Thymus (tissue), 14 donors: ENCODE measurements at places on chromosomes 16 and 17. TPM values are rescaled to one million over a fixed set of nuclear protein-coding genes. Genes with fewer than 3 reads are reported as not detected.

- no peak overlapping the region for H3K4me3 ChIP-seq
- no peak overlapping the region for H3K27ac ChIP-seq
- peaks cover 8% of the 10 kb centered on the region for H3K36me3 ChIP-seq
- no peaks in the 10 kb centered on the region for H3K4me1 ChIP-seq
Measured at GRCh38 chr16:84124257-84125073, 7.7 kb upstream of the MBTPS1 start.

DNA sequence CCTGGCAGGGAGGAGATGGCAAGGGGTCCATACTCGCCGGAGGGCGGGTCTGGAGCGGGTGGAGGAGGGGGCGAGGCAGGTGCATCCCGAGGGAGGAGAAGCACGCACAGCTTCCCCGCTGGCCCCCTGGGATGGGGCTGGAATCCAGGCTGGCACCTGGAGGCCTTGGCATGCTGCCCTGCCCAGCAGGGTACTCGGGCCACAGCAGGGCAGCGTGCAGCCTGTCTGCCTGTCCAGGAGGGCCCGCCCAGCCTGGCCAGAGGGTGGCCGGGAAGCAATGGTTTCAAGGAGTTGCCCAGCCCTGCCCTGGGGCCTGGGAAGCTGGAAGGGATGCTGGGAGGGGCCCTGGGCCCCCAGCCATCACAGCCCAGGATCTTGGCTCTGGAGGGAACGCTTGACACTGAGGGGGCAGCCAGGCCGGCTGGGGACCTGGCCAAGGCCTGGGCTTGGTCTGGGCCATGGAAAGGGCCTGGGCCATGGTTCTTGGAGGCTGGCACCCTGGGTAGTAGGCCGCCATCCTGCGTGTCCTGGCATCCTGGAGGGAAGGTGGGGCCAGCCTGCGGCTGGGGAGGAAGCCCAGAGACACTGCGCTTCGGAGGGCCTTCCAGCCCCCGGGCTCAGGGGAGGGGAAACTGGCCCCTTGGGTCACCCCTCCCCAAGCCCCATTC, 1.1 kb downstream of the GLIS2 start:
- peaks cover 80% of the 10 kb centered on the region for H3K27me3 ChIP-seq
- no peaks in the 10 kb centered on the region for H3K36me3 ChIP-seq
- H3K4me1 ChIP-seq, result peaks cover 4% of the 10 kb centered on the region
- no peak for DNase-seq
- H3K27ac ChIP-seq, result no peak overlapping the region

DNA sequence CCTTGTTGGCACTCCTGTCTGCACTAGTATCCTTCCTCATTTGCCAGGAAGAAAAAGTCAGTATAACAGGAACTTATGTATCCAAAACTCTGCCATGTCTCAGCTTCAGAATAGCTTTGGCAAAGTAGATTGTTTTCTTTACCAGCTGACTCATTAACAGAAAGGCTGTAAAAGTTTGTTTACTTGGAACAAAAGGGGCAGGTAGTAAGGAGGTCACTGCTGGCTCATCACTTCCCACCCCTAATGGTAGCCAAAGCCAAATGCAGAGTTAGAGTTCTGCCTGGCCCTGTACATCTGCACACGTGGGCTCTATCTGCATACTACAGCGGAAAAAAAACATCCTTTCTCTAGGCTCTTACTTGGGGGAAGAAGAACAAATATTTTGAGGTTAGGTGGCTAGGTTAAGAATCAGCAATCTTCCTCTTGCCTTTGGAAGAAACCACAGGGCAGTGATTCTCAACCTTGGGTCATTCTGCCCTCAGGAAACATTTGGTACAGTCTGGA, 90.9 kb upstream of the BCAR1 start:
- no peak overlapping the region for H3K4me3 ChIP-seq
- H3K27ac ChIP-seq, result no peak overlapping the region
- no peak for DNase-seq

DNA sequence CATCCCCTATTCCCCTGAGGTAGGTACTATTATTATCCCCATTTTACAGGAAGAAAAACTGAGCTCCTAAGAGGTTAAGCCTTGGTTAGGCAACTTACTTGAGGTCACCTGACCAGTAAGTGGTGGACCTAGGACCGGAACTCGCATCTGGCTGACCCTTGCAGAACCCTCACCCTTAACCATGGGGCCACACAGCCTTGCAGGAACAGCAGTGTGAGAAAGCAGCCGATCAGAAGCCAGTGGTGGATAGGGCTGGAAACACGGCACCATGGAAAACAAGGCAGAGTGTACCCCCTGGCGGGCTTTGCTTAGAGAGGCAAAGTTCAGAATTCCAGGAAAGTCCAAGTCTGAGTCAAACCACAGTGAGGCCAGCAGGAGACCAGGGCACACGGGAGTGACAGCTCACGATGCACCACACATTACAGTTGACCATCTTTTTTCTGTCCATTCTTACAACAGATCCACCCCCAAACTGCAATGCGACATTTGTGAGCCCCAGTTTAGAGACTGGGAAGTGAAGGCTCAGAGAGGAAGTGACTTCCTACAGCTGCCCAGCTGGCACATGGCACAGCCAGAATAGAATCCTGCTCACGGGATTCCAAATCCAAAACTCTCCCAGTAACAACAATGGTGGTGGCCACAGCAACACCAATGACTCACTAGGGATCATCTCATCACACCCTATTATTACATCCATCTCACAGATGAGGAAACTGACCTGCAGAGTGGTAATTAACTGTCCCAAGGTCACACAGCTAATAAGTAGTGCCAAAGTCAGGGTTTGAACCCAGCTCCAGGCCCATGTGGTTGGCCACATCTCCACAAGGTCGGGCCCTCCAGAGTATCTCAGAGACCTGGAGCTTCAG, 20.3 kb downstream of the KIFC3 start:
- no peak overlapping the region for H3K4me3 ChIP-seq
- H3K36me3 ChIP-seq, result no peaks in the 10 kb centered on the region
- no peak for DNase-seq

DNA sequence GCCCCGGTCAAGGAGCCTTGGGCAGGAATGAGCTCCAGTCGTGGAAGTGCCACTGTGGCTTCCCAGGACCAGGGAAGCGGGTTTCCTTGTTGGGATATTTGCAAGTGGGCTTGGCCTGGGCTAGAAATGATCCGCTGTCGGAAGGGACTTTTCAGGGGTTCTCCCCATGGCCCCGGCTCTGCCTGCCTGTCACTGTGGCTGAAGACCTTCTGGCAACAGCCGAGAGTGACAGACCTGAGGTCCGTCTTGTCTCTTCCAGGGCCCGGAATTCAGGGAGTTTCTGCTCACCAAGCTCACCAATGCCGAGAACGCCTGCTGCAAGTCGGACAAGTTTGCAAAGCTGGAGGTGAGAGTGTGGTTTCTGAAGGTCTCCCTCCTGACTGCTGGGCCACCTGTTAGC, 57.7 kb downstream of the OR1D5 start:
- no peak overlapping the region for H3K4me3 ChIP-seq
- H3K27ac ChIP-seq, result no peak overlapping the region
- no peak for DNase-seq
- H3K27me3 ChIP-seq, result no peaks in the 10 kb centered on the region
- H3K4me1 ChIP-seq, result peaks cover 34% of the 10 kb centered on the region
- no peaks in the 10 kb centered on the region for H3K36me3 ChIP-seq

- H3K4me1 ChIP-seq, result no peaks in the 10 kb centered on the region
- no peak overlapping the region for H3K27ac ChIP-seq
- H3K27me3 ChIP-seq, result peaks cover 99% of the 10 kb centered on the region
- H3K36me3 ChIP-seq, result no peaks in the 10 kb centered on the region
- no peak overlapping the region for H3K4me3 ChIP-seq
Measured at GRCh38 chr16:86515413-86515776, 5.1 kb downstream of the FOXF1 start.

GRCh38 chr16:54817940-54818574, 112.6 kb upstream of the IRX5 start:
- no peaks in the 10 kb centered on the region for H3K4me1 ChIP-seq
- no peaks in the 10 kb centered on the region for H3K27me3 ChIP-seq
- no peak overlapping the region for H3K4me3 ChIP-seq
- DNase-seq, result no peak
- H3K27ac ChIP-seq, result no peak overlapping the region

DNA sequence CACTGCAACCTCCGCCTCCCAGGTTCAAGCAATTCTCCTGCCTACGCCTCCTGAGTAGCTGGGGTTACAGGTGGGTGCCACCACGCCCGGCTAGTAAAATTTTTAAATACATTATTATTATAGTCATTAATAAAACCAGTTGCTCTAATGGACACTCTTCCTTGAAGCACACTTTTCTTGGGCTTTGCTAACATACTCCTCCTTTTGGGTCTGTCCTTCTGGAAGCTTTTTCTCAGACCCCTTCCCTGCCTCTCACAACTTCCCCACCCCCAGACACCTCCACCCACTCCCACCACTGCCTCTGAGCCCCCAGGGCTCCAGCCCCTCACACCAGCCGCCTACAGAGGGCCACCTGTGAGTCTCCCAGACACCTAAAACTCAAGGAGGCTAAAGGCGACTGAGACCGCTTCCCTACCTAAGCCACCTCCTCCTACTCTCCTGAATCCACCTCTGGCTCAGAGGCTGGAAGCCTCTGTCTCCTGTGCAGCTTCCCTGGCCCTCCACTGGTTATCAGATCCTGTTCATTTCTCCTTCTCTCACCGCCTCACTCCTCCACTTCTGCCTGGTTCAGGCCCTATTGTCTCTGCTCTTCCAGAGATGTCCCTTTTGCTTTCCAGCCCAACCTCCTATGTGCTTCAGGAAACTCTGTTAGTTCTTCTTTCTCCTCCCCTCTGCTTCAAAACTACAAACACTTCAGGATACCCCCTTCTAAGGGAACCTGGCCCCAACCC, 2.1 kb upstream of the CUEDC1 start:
- peaks cover 37% of the 10 kb centered on the region for H3K4me1 ChIP-seq
- H3K36me3 ChIP-seq, result no peaks in the 10 kb centered on the region
- H3K27ac ChIP-seq, result no peak overlapping the region
- DNase-seq, result no peak
- H3K4me3 ChIP-seq, result no peak overlapping the region
- H3K27me3 ChIP-seq, result peaks cover 70% of the 10 kb centered on the region

- peak overlapping the region; percentile 16 for H3K4me3 ChIP-seq
- H3K4me1 ChIP-seq, result peaks cover 11% of the 10 kb centered on the region
- no peak for DNase-seq
- H3K36me3 ChIP-seq, result no peaks in the 10 kb centered on the region
Measured at GRCh38 chr17:7041607-7042500, 2.0 kb downstream of the SLC16A11 start.

DNA sequence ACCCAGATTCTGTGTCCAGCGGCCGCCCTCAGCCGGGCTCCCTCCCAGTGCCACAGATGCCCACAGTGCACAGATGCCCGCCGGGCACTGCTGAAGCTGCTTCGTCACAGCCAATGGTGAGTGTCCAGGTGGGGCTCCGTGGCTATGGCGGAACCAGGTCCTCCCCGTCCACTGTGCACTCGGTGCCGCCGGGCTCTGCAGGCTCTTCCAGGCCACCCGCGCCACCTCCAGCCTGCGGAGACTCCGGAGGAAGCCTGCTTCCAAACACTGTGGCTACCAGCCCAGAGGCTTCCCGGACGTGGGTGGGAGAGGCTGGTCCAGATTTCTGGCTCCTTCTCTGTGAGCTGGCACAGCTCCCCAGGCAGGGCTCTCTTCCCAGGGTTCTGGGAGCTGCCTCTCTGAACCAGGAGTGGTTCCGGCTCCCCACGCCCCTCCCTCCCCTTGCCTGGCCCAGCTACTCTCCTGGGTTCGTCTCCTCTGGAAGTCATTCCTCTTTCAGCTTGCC, 2.8 kb upstream of the PYCR1 start:
- no peak for DNase-seq
- H3K27ac ChIP-seq, result no peak overlapping the region
- H3K4me3 ChIP-seq, result no peak overlapping the region
- H3K4me1 ChIP-seq, result peaks cover 22% of the 10 kb centered on the region

- no peak for DNase-seq
- peaks cover 61% of the 10 kb centered on the region for H3K27me3 ChIP-seq
- H3K4me1 ChIP-seq, result peaks cover 22% of the 10 kb centered on the region
- H3K4me3 ChIP-seq, result peak within 1 kb of the TSS; percentile 47
Measured at GRCh38 chr16:1983544-1984346, at the start of gene GFER. GFER (plus strand) TSS chr16:1984193; CDS start chr16:1984219, 26 bp downstream.

Gene DNAI2
- total RNA-seq, result 0.38 TPM

Gene KRTAP3-1
- not detected for total RNA-seq

Gene OR1A2
- not detected for total RNA-seq

Gene RNF43
- total RNA-seq, result 3.4 TPM

Gene AP2B1
- 34.7 TPM for total RNA-seq

Gene KIF1C
- total RNA-seq, result 10.8 TPM
